CD4-positive, alpha-beta T cell treated with Interleukin-10 for 1 hour (primary cell): ENCODE measurements at places on chromosomes 11 and 22.
A peak's percentile ranks its signal among the peaks of the same experiment; 100 is the strongest.

GRCh38 chr11:27228232-27228905, 134.6 kb downstream of the CCDC34 start:
- DNase-seq, result no peak

DNA sequence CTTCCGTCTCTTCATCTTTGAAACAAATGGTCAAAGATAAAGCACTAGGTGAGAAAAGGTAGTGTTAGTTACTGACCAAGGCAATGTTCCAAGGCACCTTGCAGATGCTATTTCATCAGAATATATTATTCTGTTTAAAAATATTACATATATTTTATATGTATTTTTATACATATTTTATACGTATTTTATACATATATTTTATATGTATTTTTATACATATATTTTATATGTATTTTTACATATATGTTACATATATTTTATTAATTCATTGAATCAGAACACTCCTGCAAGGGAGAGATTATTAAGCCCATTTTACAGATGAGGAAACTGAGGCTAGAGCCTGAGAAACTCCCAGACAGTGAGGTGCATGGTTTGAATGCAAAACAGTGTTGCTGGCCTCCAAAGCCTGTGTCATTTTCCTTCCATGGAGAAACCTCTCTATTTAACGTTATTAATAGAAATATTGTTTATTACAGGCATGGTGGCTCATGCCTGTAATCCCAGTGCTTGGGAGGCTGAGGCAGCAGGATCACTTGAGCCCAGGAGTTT, 120.6 kb upstream of the CD82 start:
- no peak for DNase-seq

DNA sequence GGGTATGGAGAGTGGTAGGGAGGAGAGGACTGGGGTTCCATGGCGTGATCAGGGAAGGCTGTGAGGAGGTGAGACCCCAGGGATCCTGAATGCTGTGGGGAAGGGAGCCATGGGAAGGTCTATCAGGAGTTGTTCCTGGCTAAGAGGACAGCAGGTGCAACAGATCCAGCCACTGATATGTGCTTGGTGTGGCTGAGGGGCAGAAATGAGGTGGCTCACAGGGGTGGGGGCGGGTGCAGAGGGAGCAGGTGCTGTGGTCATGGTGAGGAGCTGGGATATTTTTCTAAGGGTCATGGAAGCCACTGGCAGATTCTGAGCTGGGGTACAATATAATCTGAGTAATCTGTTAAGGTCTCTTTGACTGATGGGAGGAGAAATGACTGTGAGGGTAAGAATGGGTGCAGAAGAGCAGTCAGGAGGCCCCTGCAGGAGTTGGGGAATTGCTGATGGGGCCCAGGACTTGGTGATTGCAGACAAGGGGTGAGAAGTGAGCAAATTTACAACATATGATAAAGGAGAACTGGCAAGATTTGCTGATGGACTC, 31.3 kb upstream of the DMC1 start:
- DNase-seq, result no peak

DNA sequence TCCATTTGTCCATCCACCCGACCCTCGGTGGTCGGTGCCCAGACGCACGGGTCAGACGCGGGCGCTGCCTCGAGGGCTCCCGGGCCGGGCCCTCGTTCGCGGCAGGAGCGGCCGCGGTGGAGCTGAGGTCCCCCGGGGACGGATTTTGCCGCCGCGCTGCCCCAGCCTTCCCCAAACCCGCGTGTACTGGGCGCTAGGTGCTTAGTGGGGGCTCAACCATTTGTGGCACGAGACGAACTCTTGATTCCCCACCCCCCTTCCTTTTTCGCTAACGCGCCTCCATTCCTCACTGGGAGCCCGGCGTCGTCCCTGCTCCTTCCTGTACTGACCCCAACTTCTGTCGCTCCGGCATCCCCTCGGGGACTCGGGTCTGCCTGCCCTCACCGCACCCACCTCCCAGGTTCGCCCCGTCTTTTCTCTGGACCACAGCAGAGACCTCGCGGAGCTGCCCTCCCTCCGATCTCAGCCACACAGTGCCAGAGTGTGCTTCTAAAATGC, 789 bp upstream of the CBX7 start:
- no peak for DNase-seq

GRCh38 chr11:1345737-1346513, 36.5 kb upstream of the TOLLIP start:
- no peak for DNase-seq

- DNase-seq, result no peak
Measured at GRCh38 chr22:44049486-44050231, 25.6 kb downstream of the PARVB start.

GRCh38 chr11:7609521-7609920, 63.8 kb downstream of the CYB5R2 start:
- DNase-seq, result no peak

DNA sequence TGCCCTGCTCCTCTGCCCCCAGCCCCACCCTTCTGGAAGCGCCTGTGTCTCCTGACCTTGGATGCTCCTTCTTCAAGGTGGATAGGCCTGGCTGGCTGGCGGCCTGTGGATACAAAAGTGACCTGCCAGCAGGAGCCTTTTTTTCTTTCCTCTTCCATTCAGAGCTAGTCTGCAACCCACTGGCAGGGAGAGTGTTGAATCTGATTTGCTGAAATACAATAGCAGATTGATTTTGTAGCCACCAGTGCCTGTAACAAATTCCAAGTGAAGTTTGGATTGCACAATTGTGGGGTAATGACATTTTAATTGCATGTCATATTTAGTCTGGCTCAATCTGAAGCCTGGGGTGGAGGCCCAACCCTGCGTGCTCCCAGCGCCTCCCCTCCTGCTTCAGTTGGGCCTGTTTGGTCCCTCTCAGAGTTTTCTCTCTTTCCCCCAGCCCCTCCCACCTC, 97.2 kb downstream of the GRIK4 start:
- DNase-seq, result no peak

GRCh38 chr11:45535033-45535432, 130.4 kb downstream of the CHST1 start:
- no peak for DNase-seq

GRCh38 chr11:73950869-73951710, at the start of gene DNAJB13:
DNAJB13 (plus strand) TSS chr11:73951026; CDS start chr11:73951070, 44 bp downstream.
- no peak for DNase-seq

GRCh38 chr11:45157247-45158209, 11.1 kb downstream of the PRDM11 start:
- no peak for DNase-seq

DNA sequence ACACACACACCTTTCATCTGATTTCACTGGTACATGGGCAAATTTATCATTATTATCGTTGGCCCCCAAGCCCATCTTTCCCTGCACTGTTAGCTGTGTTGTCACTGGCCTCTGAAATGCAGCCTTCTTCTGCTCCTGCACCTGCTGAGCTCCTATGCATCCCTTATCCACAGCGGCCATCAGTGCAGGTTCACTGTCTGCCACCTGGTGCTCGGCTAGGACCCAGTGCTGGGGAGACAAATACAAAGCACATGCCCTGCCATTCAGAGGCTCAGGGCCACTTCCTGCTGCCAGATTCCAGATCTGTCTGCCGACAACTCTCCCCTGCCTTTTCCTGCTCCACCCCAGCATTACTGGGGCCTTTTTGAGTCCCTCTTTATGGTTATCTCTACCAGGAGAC, 1205.4 kb downstream of the TBC1D22A start:
- DNase-seq, result no peak

DNA sequence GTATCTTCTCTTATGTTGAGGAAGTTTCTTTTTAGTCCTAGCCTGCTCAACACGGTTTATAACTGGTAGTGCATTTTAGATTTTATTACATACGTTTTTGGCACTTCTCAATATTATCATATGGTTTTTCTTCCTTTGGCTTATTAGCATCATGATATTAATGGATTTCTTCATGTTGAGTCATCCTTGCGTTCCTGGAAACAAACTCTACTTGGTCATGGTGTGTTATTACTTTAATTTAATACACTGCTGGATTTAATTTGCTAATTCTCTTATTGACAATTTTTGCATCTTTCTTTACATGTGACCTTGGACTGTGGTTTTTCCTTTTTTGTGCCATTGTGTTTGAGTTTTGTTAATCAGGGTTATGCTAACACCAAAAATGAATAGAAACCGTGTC, 20.5 kb downstream of the IGF2 start:
- no peak for DNase-seq

DNA sequence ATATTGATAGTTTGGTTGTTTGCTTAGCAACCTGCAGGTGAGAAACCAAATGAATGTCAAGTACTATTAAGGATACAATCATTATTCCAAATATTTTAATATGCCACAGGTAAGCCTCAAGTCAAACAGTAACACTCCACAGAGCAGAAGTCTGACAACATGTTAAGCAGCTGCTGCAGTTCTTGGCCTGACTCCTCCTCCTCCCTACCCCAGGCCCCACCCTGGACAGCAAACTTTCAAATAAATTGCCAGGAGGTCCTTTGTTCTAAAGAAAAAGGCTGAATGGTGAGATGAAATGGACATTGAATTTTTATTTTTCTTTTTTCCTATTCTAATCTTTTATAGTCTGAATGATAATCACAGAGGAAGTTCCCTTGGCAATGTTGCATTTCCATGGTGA, 260.0 kb upstream of the POU2AF2 start:
- no peak for DNase-seq

DNA sequence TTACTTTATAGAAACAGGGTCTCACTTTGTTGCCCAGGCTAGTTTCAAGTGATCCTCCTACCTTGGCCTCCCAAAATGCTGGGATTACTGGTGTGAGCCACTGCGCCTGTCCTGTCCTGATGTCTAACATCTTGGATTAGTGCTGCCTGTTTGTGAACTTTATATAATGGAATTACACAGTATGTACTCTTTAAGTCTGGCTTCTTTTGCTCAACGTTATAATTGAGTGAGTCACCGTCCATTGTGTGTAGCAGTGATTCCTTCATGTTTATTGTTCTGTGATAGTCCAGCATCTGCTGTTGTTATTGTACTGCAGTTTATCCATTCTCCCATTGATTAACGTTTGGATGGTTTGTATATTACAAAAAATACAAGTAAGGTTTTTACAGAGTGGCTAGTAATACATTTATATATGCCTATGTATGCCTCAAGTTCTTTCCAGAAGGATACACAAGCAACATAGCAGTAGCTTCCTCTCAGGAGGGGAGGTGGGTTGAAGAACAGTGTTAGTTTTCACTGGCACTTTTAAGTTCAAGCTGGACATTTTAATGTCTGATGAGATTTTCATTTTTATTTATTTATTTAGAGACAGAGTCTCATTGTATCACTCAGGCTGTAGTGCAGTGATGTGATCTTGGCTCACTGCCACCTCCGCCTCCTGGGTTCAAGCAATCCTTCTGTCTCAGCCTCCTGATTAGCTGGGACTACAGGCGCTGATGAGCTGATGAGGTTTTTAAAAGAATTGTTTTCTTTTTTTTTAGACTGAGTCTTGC, 25.2 kb upstream of the MICALL1 start:
- no peak for DNase-seq

GRCh38 chr11:94117871-94118270, 10.8 kb upstream of the PANX1 start:
- no peak for DNase-seq

GRCh38 chr11:47160753-47161133, 15.9 kb downstream of the ARFGAP2 start:
- DNase-seq, result no peak

DNA sequence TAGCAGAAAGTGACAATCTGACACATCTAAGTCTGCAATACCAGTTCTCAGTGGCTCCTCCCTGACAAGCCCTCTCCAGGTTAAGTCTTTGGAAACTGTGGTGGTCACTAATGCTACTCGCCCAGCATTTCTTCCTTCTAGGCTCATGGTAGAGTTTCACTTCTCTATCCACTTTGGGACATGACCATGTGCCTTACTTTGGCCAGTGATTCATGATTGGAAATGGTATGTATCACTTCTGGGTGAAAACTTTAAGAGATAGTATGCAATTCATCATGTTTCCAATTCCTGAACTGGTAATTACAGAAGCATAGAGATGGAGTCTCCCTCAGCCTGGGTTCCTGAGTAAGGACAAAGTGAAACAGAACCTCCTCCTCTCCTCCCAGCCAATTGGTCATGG, 151.5 kb upstream of the LMO1 start:
- DNase-seq, result no peak

DNA sequence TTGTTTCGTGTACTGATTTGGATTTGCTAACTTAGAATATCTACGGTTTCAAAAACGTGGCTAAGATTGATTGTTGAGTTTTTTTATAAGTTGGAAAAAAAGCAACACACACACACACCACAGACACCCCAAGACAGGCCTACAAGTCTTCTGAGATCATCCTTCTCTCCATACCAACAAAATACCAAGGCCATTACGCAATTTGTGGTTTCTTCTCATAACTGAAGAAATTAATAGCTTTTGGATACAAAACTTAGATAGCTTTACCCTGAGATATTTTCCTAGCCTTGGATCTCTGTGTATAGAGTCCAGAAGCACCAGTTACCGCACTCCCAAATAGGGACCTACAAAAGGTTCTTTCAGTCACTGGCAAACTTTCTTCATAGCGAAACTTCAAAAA, 113.6 kb downstream of the SIK3 start:
- no peak for DNase-seq

- DNase-seq, result peak; percentile 59
Measured at GRCh38 chr11:9565822-9566560, 7.5 kb upstream of the WEE1 start.

DNA sequence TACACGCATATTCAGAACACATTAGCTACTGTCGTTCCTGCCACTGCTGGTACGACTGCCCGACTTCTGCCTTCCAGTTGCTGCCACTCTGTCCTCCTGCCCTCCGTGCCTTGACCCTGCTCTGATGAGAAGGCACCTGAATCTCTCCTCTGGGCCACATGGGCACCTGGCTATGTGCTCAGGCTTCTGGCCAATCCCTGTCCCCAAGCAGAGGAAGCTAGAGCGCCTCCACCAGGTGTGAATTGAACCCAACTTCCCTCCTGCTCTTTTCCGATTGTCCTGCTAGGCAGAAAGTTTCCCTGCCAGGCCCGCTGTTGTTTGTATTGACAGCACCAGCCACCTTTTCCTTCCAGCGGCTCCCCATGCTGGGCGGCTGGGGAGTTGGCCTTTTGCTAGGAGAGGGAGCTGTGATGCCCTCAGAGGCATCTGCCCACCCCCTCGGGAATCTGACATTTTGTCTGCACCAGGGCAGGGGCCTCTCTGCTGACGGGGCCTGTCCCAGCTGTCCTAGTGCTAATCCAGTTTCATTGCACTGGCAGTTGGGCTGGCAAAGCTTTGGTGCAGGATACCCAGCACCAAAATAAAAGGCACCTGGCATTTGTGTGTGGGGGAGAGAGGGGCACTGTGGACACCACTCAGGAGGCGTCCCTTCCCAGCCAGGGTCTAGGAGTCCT, 118.0 kb downstream of the GRIK4 start:
- DNase-seq, result no peak

DNA sequence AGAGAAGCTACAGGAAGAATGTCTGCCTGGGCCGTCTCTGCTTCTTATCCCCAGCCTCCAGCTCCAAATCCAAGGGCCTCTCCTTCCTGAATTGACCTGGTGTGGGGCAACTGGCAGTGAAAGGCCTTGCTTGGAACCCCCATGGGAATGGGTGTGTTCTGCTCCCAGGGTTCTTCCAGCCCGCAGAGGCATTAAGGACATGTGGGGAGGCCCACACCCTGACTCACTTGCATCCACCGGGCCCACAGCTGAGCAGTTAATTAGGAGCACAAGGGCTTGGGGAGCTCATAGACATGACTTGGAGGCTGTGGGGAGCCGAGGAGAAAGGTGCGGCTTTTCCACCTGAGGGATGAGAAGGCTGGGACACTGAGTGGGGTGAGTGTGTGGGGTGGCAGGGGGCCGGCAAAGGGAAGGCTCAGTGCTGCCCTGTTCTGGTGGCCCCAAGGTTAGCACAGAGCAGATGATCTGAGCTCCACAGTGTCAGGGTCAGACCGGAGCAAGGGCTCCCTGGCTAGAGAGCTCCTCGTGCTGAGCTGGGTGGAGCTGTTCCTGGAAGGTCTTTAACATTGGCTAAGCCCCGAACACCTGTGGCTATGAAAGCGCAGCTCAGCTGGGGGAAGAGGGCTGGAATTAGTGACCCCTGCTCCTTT, 64.5 kb upstream of the NECTIN1 start:
- DNase-seq, result no peak
